ENCODE measurements at places on chromosomes 6 and 20. TPM values are rescaled to one million over a fixed set of nuclear protein-coding genes. Genes with fewer than 3 reads are reported as not detected.

DNA sequence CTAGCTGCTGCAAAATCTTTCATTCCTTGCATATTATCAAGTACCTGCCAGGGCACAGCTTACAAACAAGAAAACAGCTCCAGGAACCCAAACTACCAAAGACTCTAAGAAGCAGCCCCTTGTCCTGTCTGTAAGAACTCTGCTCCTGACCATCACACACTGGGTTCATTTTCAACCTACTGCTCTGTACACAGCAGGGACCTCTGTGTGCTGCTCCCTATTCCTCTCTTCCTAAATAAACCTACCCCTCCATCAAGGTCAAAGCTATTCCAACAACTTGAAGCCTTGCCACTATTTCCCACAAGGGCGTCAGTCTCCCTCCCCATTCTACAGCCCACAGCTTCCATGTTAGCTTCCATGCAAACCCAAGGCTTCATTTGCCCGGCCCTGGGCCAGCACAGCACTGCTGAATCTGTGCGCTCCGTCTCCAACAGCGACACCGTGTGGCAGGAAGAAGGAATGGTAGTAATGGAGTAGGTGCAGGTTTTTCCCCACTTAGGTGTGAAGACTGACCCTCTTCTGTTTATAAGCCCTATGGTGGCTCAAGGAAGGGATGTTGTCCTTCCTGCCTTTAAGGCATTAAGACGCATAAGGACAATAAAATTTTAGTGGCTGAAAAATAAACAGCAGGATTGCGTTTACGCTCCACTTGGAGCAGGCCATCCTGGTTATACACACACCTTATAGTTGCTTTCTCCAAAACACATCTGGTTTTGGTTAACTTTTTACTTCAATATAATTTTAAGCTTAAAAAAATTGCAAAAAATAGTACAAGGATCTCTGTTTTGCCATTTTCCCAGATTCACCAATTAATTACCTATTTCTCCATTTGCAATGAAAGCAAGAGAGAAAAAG is 115.2 kb upstream of the NXT1 start:
- no peak for DNase-seq

DNA sequence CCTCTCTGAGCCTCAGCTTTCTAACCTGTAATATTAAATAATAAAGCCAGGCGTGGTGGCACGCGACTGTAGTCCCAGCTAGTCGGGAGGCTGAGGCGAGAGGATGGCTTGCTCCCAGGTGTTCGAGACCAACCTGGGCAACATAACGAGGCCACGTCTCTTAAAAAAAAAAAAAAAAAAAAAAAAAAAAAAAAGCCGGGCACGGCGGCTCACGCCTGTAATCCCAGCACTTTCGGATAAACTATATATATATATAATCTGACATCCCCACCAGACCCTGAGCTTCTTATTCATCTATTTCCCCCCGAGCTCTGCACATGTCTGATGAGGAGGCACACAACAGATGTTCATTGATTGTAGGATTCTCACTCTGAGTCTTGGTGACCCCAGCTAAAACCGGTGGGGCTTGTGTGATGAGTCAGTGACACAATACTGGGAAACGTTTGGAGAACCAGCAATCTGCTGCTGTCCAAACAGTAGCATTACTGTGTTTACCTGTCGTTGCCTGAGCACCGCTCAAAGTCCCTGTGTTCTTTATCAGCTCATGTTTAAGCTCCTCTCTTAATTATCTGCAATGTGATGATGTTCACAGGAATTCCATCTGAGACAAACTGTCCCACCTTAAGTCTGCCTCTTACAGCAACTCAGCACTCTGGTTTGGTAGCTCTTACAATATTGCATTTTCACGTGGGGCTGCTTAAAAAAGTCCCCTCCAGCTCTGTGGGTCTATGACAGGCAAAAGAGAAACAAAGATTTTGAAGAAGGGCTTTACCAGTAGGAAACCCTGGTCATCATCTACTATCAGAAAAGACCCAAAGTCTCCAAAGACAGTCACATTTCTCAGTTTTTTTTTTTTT is 1.0 kb upstream of the SPATA2 start:
- no peak for DNase-seq

GRCh38 chr6:11738661-11739375 is 39.8 kb downstream of the ADTRP start:
- no peak for DNase-seq

TFAP2A gene
- not detected for total RNA-seq

- no peak for DNase-seq
Measured at GRCh38 chr6:2476376-2476775, 231.0 kb upstream of the GMDS start.

DNA sequence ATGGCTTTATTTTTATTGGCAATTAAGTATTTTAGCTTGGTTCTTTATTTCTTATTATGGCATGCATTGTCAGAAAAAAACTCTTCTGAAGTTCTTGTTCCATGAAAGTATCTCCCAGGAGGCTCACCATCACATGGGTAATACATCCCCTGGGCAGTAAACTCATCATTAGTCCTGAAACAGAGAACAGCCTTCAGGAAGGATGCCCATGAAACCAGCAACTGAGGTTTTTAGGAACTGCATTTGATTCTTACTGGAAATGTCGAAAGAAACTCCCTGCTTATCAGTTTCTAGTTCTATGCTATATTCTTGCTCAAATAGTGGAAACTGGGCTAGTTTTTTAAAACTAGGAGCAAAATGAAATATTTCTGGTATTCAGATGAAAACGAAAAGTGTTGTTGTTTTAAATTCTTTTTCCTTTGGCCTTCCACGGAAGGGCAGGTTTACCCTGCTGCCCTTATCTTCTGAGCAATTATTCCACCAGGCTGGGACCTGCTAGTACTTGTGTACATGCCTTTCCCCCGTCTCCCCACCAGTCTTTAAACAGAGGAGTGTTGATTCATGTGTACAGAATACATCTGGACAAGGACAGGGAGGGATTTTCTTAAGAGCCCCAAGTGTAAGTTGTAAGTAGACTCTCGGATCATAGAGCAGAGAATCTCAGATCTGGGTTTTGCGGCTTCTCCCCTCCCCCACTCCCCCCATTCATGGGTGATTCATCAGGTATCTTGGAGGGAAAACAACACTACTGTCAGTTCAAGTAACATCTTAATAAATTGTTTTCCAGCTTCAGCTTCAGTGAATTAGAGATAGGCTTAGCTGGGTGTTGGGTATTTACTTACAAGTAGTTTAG is 81.5 kb downstream of the RTN4IP1 start:
- no peak for DNase-seq

- no peak for DNase-seq
Measured at GRCh38 chr6:106413722-106414121, 53.2 kb downstream of the CRYBG1 start.

GRCh38 chr6:22622351-22622750 is 53.0 kb downstream of the HDGFL1 start:
- no peak for DNase-seq

GRCh38 chr6:50655848-50656453 is 57.4 kb upstream of the TFAP2D start:
- DNase-seq, result no peak

DNA sequence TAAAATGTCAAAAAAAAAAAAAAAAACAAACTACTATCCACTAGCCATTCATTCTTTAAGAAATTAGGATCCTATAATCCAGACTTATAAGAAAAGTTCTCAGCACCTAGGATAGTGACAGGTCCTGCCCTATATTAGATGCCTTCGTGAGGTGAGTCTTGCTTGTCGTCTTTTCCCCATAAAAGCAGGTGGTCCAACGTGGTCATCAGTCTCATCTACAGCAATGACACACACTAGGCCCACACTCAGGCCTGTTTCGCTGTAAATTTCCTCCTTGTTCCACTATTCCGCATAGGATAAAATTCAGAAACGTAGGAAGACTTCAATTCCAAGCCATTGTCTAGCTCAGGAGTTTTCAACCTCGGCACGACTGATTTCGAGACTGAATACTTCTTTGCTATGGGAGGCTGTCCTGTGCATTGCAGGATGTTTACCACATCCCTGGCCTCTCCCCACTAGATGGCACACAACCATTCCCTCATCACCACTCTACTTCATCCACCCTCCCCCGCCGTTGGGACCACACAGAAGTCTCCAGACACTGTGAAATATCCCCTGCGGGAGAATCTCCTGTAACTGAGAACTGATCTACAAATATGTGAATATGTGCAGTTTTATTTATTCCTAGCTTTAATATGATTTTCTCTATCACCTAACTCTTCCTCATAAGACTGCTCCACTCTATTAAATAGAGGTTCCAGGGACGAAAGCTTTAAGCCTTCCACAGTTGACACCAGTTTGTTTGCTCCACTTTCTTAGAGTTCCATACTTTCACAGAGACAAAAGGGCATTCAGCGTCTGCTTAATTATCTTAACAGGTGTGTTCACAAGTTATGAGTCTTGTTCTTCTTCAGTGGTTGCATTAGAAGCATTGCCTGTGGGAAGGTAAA is 346.3 kb downstream of the BMP2 start:
- no peak for DNase-seq

- no peak for DNase-seq
Measured at GRCh38 chr6:127949251-127949650, 48.4 kb upstream of the THEMIS start.

GPR63 gene
- total RNA-seq, result 27.9 TPM

GRCh38 chr6:53048431-53049195 is 16.6 kb upstream of the FBXO9 start:
- DNase-seq, result no peak

- DNase-seq, result no peak
Measured at GRCh38 chr6:33088258-33088930, 12.6 kb downstream of the HLA-DPB1 start.

- no peak for DNase-seq
Measured at GRCh38 chr6:39566456-39566855, 158.8 kb downstream of the KIF6 start.

DNA sequence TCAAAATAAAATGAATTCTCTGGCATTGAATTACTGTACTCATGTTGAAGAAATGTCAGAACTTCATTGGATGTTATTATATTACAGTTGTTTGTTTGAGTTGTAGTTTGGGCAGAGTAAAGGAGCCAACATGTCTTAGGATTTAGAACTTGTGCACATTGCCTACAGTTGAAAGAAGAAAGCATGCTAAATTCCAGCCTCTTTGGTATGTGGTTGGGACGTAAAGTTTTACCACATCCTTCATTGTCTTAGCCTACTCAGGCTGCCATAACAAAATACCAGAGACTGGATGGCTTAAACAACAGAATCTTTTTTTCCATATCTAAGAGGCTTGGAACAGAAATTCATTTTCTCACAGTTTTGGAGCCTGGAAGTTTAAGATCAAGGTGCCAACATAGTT is 42.4 kb downstream of the HFE start:
- DNase-seq, result no peak

CRISP3 gene
- 0.16 TPM for total RNA-seq

GRCh38 chr6:84422380-84422968 is 195.0 kb upstream of the CEP162 start:
- no peak for DNase-seq

- DNase-seq, result no peak
Measured at GRCh38 chr6:105985098-105985815, 100.9 kb upstream of the PRDM1 start.

DNA sequence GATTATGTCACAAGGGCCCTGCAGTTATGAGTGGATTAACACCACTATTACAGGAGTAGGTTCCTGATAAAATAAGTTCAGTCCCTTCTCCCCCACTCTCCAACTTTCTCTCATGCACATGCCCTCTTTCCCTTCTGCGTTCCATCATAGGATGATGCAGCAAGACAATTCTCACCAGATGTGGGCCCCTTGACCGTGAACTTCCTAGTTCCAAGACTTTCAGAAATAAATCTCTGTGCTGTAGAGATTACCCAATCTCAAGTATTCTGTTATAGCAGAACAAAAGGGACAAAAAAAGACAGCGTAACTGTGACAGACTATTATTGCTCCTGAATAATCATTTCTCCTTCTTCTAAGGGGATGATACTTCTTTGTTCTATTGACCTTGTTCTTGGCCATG is 33.8 kb upstream of the TMEM244 start:
- DNase-seq, result no peak

DNA sequence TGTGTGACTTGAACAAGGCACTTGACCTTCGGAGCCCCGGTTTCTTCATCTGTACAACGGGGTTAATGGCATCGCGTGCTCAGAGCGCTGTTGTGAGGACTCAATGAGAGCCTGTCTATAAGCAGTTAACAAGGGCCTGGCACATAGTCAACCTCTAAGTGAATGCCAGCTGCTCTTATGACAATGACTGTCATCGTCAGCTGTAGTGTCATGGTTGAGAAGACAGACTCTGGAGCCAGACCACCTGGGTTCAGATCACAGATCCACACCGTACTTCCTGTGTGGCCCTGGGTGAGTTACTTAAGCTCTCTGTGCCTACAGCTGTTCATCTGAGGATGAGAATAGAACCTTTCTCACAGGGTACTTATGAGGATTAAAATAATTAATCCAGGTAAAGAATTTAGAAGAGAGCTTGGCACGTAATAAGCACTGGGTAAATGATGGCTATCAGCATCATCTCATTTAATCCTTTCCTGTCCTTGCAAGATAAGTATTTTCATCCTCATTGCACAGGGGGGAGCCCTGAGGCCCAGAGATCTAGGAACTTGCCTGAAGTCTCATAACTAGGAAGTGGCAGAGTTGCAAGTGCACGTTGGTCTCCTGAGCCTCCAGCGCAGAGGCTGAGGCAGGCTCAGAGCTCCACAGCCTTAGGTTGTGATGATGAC is 105.3 kb downstream of the EYA2 start:
- DNase-seq, result no peak

EYS gene
- 0.78 TPM for total RNA-seq

GRCh38 chr20:24704899-24705298 is 235.5 kb downstream of the SYNDIG1 start:
- no peak for DNase-seq

ZFP57 gene
- total RNA-seq, result not detected

All from occipital lobe (tissue), 3 donors.